ENCODE measurements at places on chromosomes 5 and 9. TPM values are rescaled to one million over a fixed set of nuclear protein-coding genes. Genes with fewer than 3 reads are reported as not detected.
A peak's percentile ranks its signal among the peaks of the same experiment; 100 is the strongest.

DNA sequence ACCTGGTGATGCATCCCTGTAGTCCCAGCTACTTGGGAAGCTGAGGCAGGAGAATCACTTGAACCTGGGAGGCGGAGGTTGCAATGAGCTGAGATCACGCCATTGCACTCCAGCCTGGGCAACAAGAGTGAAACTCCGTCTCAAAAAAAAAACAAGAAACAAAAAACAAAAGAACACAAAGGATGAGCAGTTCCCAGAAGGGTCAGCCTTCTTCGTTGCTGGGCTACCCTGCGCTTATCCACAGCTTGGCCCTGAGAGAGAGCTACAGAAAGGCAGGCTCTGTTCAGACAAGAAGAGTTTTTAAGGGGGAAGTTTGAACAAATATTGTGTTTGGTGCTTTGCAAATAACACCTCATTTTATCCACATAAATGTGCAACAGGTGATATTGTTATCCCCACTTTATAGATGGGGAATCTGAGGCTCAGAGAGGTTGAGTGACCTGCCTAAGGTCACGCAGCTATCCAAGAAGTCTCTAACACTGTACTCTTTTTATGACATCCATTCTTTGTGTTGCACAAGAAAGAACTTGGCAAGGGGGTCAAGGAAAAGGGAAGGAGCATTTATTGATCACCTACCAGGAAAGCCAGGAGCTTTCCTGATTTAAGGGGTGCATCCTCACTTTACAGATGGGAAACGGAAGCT is 63.7 kb upstream of the NEURL1B start:
- no peaks in the 10 kb centered on the region for H3K27me3 ChIP-seq
- H3K36me3 ChIP-seq: no peaks in the 10 kb centered on the region
- no peak for DNase-seq
- no peak overlapping the region for H3K27ac ChIP-seq
- no peak overlapping the region for H3K4me3 ChIP-seq

DNA sequence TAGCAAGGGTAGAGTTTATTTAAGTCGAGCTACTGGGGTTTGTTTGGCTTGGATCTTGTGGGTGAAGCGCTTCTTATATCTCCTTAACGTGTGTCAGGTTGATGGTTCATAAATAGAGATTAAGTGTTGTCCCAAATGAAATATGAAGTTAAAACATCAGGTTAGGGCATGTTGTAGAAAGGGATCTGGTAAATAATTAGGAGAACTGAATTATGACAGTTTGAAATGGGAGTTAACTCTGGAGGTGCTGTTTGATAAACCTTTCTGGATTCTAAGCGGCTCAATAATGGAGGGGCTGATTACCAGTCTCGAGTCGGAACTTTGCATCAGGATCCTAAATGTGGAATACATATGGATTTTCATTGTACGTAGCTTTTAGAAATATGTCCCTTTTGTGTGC is 717.0 kb upstream of the WWC1 start:
- DNase-seq: no peak
- peaks cover 69% of the 10 kb centered on the region for H3K4me1 ChIP-seq
- H3K36me3 ChIP-seq: no peaks in the 10 kb centered on the region
- peaks cover 6% of the 10 kb centered on the region for H3K27me3 ChIP-seq
- no peak overlapping the region for H3K27ac ChIP-seq

GRCh38 chr5:34409373-34409772 is 246.8 kb upstream of the RAI14 start:
- H3K4me3 ChIP-seq: no peak overlapping the region
- no peaks in the 10 kb centered on the region for H3K27me3 ChIP-seq

- no peak overlapping the region for H3K27ac ChIP-seq
- H3K4me3 ChIP-seq: no peak overlapping the region
- no peaks in the 10 kb centered on the region for H3K36me3 ChIP-seq
- H3K27me3 ChIP-seq: no peaks in the 10 kb centered on the region
- no peak for DNase-seq
- no peaks in the 10 kb centered on the region for H3K4me1 ChIP-seq
These were observed 758.5 kb upstream of the EDIL3 start for GRCh38 chr5:85143138-85143537.

DNA sequence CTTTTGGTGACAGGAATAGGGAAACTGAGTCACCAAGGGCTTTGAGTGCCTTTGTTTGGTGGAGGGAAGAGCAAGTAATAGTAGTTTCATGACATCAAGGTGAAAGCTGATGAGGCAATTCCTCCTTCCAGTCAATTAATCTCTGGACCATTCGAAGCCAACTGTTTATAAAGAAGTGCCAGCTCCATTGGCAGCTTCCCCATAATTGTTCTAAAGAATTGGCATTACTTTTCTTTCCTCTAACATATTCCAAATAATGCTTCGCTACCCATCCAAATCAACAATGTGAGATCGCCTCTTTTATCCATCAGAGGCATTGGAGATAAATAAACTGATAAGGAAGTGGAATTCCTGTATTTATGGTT is 132.4 kb downstream of the NPR3 start:
- H3K4me1 ChIP-seq: no peaks in the 10 kb centered on the region
- no peaks in the 10 kb centered on the region for H3K36me3 ChIP-seq
- H3K27ac ChIP-seq: no peak overlapping the region
- no peak overlapping the region for H3K4me3 ChIP-seq

- peaks cover 71% of the 10 kb centered on the region for H3K27me3 ChIP-seq
- H3K4me3 ChIP-seq: peak within 1 kb of the TSS; percentile 86
- peaks cover 24% of the 10 kb centered on the region for H3K4me1 ChIP-seq
- DNase-seq: peak; percentile 67
- H3K27ac ChIP-seq: no peak within 1 kb of the TSS
- no peaks in the 10 kb centered on the region for H3K36me3 ChIP-seq
These were observed at the start of gene ASTN2 for GRCh38 chr9:117414906-117415331. ASTN2 (minus strand) TSS chr9:117415057; CDS start chr9:117414938, 119 bp downstream.

DNA sequence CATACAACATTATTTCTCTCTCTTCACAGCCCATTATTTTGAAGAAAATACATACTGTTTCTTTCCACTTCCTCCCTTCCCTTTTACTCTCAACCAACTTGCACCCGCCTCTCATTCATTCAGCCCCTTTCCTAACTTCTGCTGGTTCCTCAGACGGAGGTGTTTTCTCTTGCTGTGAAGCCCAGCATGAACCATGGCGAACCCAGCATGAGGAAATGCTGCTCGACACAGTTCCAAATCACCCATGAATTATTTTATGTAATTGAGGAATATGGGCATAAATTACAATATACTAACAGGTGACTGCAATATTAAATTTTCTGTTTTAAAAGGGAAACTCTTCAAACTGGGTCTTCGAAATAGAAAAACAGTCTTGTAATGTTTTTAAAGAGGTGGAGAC is 124.8 kb downstream of the MEF2C start:
- no peaks in the 10 kb centered on the region for H3K36me3 ChIP-seq
- H3K27ac ChIP-seq: no peak overlapping the region
- no peak overlapping the region for H3K4me3 ChIP-seq
- DNase-seq: no peak
- no peaks in the 10 kb centered on the region for H3K27me3 ChIP-seq

- H3K27ac ChIP-seq: no peak overlapping the region
- no peaks in the 10 kb centered on the region for H3K27me3 ChIP-seq
- no peak for DNase-seq
- no peak overlapping the region for H3K4me3 ChIP-seq
These were observed 2.7 kb downstream of the UBAC1 start for GRCh38 chr9:135958485-135958884.

DNA sequence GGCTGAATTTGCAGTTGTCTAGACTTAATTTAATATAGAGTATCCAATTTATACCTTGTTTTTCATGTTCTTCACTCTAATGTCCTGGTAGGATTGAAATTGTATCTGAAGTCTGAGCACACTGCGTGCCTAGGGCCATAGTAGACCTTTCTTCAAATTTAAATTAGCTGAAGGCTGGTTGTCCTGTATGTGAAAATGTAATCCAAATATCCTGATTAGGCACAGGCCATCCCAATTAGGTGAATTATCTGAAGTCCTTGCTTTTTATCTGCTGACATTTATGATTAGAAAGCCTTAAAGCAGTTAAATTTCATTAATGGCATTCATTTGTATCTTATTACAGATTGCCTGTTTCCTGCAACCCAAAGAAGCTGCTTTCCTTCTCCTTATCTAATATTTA is 20.4 kb downstream of the CDC26 start:
- DNase-seq: no peak
- H3K27me3 ChIP-seq: no peaks in the 10 kb centered on the region
- no peaks in the 10 kb centered on the region for H3K4me1 ChIP-seq
- no peak overlapping the region for H3K27ac ChIP-seq

GRCh38 chr9:14645648-14646047 is 47.6 kb downstream of the ZDHHC21 start:
- H3K4me3 ChIP-seq: no peak overlapping the region
- no peak for DNase-seq
- no peaks in the 10 kb centered on the region for H3K4me1 ChIP-seq
- H3K36me3 ChIP-seq: no peaks in the 10 kb centered on the region
- no peaks in the 10 kb centered on the region for H3K27me3 ChIP-seq
- no peak overlapping the region for H3K27ac ChIP-seq

DNA sequence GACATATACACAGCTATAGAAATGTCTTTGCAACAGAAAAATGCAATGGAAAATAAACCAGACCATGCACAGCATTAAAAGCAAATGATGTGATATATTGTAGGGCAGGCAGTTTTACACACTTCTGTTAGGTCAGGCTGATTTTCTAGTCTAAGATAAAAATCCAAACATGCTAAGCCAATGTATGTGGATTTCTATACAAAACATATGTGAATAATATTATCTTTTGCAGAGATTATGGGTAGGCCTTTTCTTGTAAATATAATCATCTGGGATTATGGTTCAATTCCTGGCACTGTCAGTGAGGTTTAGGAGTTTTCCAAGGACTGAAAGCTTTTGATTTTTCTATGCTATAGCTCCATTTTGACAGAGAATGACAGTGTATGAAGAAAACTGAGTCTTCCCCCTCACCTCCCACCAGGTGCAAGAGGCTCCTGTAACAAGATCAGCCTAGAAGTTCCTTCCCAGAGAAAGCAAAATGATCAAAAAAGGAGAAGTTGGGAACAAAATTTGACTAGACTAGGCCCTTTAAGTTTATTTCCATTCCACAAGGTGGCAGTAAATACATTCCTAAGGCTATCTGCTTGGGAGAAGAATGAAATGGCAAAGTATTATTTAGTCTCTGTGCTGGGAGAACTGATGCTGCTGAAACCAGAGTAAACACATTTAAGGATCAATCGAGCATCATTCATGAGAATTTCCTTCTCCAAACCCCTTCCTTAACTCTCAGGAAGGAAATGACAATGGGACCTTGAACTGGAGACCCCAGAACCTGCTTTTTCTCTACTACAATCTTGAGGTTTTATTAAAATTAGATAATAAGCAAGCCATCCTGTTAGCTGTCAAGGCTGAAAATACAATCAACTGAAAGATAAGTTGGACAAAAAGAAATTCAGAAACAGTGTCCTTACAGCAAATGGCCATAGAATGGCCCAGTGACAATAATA is 133.0 kb upstream of the TUT7 start:
- H3K4me3 ChIP-seq: no peak overlapping the region
- no peaks in the 10 kb centered on the region for H3K4me1 ChIP-seq
- no peak overlapping the region for H3K27ac ChIP-seq
- DNase-seq: peak; percentile 74
- H3K27me3 ChIP-seq: no peaks in the 10 kb centered on the region
- H3K36me3 ChIP-seq: no peaks in the 10 kb centered on the region

The C9orf152 gene
- not detected for total RNA-seq

The SMIM23 gene
- not detected for total RNA-seq

The RBM27 gene
- 77.2 TPM for total RNA-seq

The PCDHGB3 gene
- 4.8 TPM for total RNA-seq

The RALGPS1 gene
- 57.1 TPM for total RNA-seq

The CCDC183 gene
- 1.1 TPM for total RNA-seq
